ENCODE measurements at places on chromosomes 12 and 14. TPM values are rescaled to one million over a fixed set of nuclear protein-coding genes. Genes with fewer than 3 reads are reported as not detected.

GRCh38 chr12:15672671-15673270, 116.4 kb downstream of the EPS8 start:
- DNase-seq: no peak

- DNase-seq: no peak
Measured at GRCh38 chr12:27015730-27016076, 1.5 kb upstream of the TM7SF3 start.

The CLEC4E gene
- total RNA-seq: 0.79 TPM

The SALL2 gene
- total RNA-seq: 4.9 TPM

DNA sequence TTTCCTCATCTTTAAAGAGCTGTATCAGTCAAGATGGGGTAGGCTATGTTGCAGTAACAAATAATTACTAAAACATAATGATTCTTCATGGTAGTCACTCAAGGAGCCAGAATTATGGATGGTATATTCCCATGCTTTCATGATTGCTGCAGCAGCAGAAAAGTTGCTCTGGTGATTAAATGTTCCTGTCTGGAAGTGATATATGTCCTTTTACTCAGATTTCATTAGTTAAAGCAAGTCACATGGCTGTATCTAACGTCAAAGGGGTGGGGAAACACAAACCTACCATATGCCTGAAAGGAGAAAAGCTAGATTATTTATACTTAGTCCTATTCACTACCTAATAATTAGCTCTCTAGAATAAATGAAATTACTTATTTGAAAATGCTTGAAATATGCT, 594.7 kb downstream of the SOX5 start:
- DNase-seq: no peak

DNA sequence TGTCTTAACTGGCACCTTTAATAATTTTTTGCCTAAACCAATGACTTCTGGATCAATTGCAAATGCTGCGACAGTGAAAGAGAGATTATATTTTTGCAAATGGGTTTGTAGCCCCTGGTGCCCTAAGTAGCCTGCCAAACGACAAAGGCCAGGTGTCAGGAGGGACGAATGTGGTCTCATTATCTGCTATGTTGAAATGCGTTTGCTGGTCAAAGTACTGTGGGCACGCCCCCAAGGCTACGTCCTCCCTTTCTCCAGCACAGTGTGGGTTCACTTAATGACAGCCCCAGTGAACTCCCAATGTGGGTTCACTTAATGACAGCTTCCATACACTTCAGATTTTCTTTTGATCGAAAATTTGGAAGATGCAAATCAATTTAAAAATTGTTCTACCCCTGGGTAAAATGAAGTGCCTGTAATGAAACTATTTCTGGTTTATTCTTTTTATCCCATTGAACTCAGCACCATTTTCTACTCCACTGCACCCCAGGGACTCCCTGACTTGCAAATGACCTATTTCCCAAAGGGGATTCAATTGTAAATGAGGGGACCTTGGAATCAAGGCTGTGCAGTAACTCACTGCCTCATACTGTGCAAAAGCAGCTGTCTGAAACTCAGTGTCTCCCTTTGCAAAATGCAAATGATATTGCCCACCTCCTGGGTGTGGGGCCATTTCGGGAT, 1.4 kb downstream of the SERPINA11 start:
- no peak for DNase-seq

GRCh38 chr14:59507752-59508103, 23.4 kb downstream of the JKAMP start:
- no peak for DNase-seq

Data from skin of body (tissue), 3 donors.